ENCODE measurements at places on chromosomes 7 and 10. TPM values are rescaled to one million over a fixed set of nuclear protein-coding genes. Genes with fewer than 3 reads are reported as not detected.

SPDYE16 gene
- total RNA-seq = not detected

- H3K36me3 ChIP-seq = no peaks in the 10 kb centered on the region
- no peaks in the 10 kb centered on the region for H3K4me1 ChIP-seq
- no peak overlapping the region for H3K27ac ChIP-seq
- no peaks in the 10 kb centered on the region for H3K27me3 ChIP-seq
- H3K4me3 ChIP-seq = no peak overlapping the region
- no peak for DNase-seq
These were observed 6.9 kb upstream of the VWDE start for GRCh38 chr7:12410523-12410922.

DNA sequence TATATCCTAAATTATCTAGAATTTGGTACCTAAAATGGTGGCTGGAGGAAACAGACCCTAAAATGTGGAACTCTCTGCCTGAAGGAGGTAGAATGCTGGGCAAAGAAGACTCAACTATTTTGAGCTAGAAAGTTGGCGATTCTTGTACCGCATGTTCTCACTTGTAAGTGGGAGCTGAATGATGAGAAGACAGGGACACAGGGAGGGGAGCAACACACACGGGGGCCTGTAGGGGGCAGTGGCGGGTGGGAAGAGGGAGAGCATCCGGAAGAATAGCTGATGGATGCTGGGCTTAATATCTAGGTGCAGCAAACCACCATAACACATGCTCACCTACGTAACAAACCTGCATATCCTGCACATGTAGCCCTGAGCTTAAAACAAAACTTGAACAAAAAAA lies 250.6 kb downstream of the CALN1 start:
- no peak for DNase-seq
- no peaks in the 10 kb centered on the region for H3K27me3 ChIP-seq
- no peak overlapping the region for H3K4me3 ChIP-seq
- no peak overlapping the region for H3K27ac ChIP-seq

- DNase-seq = no peak
- no peak overlapping the region for H3K27ac ChIP-seq
- H3K27me3 ChIP-seq = no peaks in the 10 kb centered on the region
- no peaks in the 10 kb centered on the region for H3K4me1 ChIP-seq
These were observed 12.6 kb upstream of the CPVL start for GRCh38 chr7:29158795-29159423.

DNA sequence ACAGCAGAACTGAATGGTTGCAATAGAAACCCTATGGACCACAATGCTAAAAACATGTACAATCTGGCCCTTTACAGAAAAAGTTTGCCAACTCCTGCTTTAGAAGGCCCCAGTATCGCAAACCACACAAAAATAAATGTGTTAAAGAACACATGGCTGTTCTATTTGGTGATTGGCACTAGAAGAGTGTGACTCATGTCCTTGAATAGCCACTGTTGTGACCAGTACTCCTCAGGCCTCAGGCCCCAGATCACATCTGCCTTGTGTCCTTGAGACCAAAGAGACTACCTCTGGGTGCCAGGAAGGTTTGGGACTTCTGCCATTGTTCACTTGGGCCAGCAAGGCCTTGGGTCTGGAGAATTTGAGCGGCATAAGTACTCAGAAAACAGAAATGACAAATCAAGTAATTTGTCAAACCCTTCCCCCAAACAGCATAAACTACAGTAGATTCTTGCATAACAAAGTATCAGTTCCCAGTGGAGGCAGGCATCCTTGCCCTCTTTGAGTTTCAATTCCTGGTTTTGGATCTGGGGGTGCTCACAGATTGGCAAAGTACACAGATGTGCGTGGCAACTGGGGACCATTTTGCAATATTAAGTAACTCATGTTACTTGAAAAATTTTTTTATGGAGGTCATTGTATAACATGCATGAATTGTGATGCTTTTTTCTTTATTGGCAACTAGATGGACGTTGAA lies 50.2 kb downstream of the MTURN start:
- H3K36me3 ChIP-seq = no peaks in the 10 kb centered on the region
- DNase-seq = no peak
- H3K4me1 ChIP-seq = no peaks in the 10 kb centered on the region
- no peak overlapping the region for H3K4me3 ChIP-seq

DNA sequence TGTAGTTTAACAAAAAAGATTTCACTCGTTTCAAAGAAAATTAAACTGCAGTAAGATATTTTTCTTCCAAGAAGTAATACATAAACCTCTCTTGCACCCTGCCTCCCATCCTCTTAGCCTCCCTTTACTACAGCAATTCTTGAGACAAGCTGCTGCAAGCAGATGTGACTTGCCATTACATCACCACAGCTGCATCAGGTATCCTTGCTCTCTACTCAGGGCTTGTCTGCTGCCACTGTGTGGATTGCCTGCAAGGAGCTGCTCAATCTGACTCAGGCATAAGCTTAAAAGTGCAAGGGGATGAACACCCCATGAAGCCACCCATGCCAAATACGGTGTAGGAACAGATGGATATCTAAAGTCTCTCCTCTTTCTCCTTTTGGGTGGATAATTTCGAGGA lies 609.9 kb downstream of the DNAJB9 start:
- no peaks in the 10 kb centered on the region for H3K27me3 ChIP-seq
- H3K4me1 ChIP-seq = no peaks in the 10 kb centered on the region
- no peak overlapping the region for H3K27ac ChIP-seq
- no peak overlapping the region for H3K4me3 ChIP-seq
- H3K36me3 ChIP-seq = no peaks in the 10 kb centered on the region

DNA sequence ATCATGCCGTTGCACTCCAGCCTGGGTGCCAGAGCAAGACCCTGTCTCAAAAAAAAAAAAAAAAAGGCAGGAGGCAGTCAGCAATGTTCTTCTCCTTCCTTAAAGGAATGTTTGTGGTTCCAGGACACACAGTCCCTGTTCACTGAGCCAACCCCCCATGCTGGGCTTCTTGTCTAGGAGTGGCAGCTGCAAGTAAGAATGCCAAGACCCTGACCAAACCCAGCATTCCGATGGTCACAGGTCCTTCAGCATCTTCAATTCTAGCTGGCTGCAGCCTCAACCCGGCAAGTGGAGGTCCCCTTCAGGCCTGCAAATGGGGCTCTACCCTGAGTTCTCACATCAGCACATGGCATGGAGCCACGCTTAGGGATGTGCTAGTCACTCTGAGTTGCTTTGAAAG lies 38.2 kb upstream of the CUX1 start:
- no peaks in the 10 kb centered on the region for H3K36me3 ChIP-seq
- no peak for DNase-seq
- no peak overlapping the region for H3K4me3 ChIP-seq
- no peak overlapping the region for H3K27ac ChIP-seq

Measured in right atrium auricular region (tissue), 2 donors.